ENCODE measurements at places on chromosomes 11 and 22.

DNA sequence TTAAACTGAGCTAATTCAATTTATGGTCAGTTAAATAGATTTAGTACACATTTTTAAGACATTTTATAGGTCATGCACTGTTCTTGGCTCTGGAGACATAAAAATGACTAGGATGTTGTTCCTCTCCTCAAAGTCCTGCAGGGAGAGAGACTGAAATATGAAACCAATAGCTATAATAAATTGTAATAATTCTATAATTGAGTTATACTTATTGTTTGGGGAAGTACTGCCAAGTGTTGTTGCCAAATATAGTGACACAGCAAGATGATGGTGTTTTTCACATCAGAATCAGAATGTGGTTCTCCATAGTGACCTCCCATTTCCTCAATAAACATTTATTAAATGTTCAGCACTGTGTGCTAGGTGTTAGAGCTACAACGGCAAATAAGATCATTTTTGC is 470.6 kb downstream of the NTM start:
- no peak for DNase-seq

- DNase-seq, result no peak
Measured at GRCh38 chr11:68979931-68980775, 633 bp downstream of the MRGPRD start.

DNA sequence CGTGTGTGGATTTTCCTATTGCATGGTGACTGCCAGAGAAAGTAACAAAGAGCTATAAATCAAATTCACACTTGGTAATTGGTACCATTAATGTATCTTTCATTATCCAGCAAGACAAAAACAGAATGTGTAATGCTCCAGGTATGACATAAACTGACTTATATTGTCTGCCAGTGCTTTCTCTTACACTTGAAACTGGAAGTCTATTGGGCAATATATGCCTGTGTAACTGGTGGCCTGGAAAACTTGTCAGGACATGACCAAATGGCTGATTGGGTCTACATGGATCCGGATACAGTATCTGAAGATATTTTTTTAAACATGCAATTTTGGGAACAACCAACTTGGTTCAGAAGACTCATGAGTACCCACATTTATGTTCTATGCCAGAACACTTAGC is 174.6 kb upstream of the ARHGAP42 start:
- DNase-seq, result no peak

- no peak for DNase-seq
Measured at GRCh38 chr11:47967577-47968525, 12.5 kb upstream of the PTPRJ start.

- no peak for DNase-seq
Measured at GRCh38 chr11:76666408-76666807, 4.1 kb downstream of the LRRC32 start.

DNA sequence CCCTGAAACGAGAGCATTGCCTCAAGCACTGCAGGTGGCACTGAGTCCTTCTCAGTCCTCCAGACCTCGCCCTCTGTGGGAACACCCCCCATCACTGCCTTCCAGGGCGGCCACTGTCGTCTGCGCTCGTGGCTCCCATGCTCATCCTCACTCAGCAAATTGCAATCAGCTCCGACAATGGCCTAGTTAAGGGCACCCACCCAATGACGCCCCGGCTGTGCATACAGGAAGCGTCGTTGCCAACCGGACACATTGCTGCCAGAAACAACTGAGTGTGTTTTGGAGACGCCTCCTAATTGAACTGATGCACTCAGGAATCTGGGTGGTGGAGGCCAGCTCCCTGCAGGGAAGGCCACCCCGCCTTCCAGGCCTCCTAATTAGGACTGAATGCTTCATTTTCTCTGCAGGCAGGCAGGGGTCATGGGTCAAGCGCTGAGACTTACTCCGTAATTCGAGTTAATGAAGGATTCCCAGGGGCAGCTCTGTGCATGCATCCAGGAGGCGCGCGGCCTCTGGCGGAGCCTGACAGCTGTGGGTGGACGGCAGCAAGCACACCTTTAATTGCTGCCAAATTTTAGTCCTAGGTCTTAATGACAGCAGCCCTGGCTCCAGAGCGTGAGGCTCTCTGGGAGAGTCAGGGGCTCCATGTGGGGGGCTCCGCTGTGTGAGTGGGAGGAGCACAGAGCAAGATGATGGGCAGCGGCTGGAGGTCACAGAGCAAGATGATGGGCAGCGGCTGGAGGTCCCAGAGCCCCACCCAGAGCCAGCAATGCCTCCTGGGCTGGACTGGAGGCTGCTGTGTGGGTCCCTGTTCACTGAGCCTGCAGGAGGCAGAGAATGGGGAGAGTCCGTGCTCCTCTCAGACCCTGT is 199.0 kb downstream of the BRD1 start:
- no peak for DNase-seq

GRCh38 chr22:29244785-29245625 is 22.8 kb downstream of the RHBDD3 start:
- no peak for DNase-seq

GRCh38 chr11:15670520-15671070 is 555.9 kb downstream of the INSC start:
- no peak for DNase-seq

GRCh38 chr11:57543593-57543992 is 6.2 kb downstream of the SMTNL1 start:
- DNase-seq, result no peak

DNA sequence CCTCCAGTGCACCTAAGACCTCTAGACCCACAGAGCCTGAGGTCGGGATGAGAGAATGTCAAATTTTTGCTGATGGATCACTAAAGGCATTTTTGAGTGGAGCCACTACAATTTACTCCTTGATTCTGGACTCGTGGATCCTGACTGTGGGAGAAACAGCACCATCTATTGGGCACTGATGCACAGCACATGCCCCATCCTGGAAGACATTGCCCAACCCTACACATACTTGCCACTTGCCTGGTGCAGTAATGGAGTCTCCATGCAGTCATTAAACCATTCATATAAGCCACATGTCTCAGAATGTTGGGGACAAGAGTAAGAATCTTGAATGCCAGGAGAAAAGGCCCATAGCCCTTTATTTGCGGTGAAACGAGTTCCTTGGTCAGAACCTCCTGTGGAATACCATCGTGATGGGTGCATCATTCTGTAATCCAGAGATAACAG is 103.9 kb downstream of the GGTLC2 start:
- peak; percentile 16 for DNase-seq

DNA sequence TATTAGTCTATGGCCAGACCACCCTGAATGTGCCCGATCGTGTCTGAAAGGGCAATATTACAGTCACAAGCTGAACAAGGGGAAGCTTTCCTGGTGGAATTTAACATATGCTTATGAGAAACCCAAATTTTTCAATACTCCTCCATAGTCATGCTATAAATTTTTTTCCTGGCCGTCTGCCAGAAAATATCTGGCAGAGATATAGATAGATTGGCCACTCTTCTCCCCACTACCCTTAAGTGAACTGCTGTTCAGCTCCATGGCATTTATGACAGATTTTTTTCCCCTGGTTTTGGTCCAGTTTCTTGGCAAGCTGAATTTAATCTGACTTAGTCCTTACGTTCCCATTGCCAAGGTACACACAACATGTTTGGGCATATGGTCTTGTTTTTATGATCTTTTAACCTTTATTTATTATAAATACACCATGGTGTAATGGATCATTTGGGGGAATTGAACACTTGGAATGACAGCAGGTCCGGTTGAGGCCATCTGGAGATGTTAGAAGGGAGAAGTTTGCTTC is 328.5 kb downstream of the CNTN5 start:
- no peak for DNase-seq

- DNase-seq, result no peak
Measured at GRCh38 chr11:126843096-126843495, 157.5 kb downstream of the KIRREL3 start.

- no peak for DNase-seq
Measured at GRCh38 chr11:17986007-17986710, 26.7 kb downstream of the SERGEF start.

DNA sequence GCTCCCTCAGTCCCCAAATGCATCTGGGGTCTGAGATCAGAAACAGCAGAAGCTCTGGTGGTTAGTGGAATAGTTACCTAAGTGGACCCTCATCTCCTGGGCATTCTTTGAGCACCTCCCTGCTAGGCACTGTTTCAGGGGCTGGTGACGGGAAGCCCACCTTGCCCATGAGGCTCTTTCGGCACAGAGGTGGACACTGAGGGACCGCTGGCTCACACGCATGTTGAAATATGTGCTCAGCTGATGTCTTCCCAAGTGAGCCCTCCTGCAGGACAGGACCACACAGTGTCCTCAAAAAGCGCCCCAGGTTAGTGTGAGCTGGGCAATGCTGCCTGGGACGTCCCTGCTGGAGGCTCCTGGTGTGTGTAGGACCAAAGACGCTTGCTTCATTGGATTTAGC is 1379.9 kb downstream of the TBC1D22A start:
- DNase-seq, result no peak
